ENCODE measurements at places on chromosomes 4 and X.

DNA sequence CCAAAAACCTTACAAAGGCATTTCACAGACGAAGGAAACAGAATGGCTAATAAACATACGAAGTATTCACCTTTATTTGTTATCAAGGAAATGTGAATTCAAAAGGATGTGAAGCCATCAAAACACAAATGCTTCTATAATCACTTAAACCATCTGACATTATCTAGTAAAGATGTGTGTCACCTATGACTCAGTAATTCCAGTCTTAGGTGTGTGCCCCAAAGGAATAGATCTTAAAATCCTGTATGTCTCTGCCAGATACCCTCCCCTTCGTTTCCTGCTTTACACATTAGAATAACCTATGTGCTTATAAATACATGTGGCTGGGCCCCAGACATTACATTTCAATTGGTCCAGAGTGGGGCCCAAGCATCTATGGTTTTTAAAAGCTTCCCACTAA lies 41.8 kb upstream of the CEP135 start:
- no peak for DNase-seq

DNA sequence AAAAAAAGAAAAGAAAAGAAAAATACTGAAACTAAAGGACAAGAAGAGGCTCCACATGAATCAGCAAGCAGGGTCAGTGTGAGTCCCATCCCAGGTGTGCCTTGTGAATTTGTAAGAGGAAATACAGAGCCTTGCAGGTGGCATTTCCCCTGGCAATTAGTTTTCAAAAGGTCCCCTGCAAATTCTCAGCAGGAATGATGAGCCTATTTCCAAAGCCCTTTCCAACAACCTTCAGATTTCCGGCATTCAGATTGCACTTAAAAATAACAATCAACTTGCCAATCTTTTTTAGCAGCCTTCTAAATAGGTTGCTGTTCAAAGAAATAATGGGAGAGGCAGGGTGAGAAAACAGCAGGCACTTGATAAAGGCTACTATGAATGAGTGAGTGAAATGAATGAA lies 66.4 kb upstream of the OR13H1 start:
- DNase-seq = no peak

DNA sequence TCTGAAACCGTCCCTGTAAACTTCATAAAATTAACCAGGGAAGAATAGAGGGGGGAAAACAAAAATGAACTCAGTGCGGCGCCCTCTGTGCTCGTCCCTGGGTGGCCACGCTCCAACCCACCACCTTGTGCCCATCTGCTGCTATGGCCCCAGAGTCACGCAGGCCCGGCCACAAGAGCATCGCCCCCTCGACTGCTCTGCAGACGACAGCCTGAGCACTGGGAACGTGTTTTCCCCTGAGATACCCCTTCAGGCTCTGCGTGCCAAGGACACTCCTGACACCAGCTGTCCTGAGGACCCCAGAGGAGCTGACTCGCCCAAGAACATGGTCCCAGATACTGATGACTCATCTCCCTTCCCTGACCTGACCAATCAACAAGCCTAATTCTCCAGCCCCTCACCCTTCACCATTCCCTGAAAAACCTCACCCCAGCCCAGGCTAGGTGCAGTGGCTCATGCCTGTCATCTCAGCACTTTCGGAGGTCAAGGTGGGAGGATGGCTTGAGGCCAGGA lies 64.1 kb upstream of the GPR78 start:
- no peak for DNase-seq

DNA sequence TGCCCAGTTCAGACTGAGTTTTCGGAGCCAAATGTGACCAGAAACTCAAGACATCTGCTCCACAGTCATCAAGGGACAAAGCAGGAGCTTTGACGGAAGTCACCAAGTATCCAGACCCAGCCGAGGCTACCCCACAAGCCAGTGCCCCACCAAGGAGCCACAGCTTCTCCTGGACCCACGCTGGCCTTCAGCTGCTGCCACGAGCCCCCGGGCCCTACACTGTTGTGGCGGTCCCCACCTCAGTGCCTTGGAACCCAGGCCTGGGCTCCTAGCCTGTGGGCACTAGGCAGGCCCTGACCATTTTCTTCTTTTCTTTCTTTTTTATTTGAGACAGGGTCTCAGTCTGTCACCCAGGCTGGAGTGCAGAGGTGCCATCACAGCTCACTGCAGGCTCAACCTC lies 82.1 kb upstream of the NKX1-1 start:
- DNase-seq = no peak

GRCh38 chr4:87717276-87718031 lies 67.4 kb downstream of the DMP1 start:
- DNase-seq = no peak

DNA sequence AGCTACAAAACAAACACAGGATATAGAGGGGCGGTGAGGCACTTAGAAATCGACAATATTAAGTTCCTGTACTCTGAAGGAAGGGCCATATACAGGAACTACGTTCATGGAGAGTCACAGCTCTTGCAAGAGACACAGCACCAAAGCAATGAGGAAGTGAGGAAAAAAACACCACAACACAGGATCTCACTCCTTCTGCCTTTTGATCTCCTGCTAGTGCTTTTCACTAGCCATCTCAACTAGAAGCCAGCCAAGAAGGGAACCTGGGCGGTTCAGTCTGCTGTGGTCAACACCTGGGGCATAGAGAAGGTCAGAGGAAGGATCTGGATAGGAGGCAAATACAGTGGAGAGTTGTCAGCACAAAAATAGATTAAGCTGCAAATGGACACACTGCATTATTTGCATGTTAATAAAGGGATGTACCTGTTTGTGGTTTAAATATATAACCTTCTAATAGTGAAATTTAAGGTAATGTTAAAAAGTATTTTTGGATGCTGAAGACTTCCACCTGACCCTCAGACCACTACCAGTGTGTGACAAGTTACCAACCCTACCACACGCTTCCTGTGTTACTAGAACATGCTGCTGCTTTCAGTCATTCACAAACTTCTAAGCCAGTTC lies 104.6 kb downstream of the DTHD1 start:
- peak; percentile 5 for DNase-seq

GRCh38 chr4:101667348-101667747 lies 123.2 kb upstream of the BANK1 start:
- no peak for DNase-seq

DNA sequence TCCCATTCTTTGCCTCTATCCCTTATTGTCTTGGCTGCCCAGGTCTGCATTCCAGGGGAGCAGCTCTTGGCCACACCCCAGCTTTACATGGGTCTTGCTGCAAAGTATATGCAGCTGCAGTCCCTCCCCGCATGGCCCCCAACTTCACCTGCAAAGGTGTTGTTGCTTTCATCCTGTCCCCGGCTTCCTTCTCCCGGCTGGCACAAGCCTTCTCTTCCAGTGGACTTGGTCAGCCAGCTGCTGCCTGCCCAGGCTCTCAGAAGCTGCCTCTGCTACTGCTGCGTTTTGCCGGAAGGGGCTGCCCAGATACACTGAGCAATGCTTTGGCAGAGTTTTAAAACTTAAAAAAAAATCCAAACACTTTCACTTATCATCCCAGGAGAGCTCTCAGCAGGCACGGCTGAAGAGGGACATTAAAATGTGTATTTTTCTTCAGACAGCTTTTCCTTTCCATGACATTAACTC lies 121.2 kb upstream of the PDLIM3 start:
- no peak for DNase-seq

- DNase-seq = no peak
These were observed 94.3 kb upstream of the LEF1 start for GRCh38 chr4:108263057-108263456.

DNA sequence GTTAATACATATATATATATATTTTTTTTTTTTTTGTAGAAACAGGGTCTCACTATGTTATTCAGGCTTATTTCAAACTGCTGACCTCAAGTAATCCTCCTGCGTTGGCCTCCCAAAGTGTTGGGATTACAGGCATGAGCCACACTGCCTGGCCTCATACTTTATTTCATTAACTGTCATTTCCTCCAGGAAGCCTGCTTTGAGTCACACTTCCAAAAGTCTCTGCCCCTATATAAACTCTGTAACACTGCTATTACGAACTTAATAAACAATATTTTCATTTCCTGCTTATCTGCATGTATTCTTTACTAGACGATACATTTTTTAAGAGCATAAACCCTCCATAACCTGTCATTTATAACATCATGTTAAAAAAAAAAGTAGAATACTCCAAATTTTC lies 167.2 kb downstream of the WDFY3 start:
- no peak for DNase-seq

GRCh38 chr4:123323998-123324397 lies 72.6 kb upstream of the SPRY1 start:
- no peak for DNase-seq

- DNase-seq = no peak
These were observed 67.5 kb downstream of the CAMK2D start for GRCh38 chr4:113694008-113694407.

GRCh38 chr4:119139822-119140252 lies 4.2 kb downstream of the MYOZ2 start:
- no peak for DNase-seq

- DNase-seq = no peak
These were observed 584.8 kb downstream of the PPARGC1A start for GRCh38 chr4:23305026-23305425.

DNA sequence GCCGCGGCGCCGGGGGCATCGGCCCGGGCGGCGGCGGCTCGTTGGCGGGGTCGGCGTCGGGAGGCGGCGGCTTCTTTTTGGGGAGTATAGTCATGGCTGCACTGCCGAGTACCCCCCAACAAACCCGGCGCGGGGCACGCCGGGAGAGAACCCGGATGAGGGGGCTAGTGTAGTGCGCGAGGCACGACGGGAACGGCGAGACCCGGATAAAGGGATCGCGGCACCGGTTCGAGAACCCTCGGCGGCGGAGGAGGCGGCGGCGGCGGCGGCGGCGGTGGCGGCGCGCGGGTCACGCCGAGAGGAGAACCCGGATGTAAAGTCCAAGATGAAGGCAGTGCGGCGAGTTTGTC lies at the start of gene OTUD5:
Gene OTUD5 (minus strand): TSS at position 131 of the 350 bp plus-strand sequence. CDS start 37 bp downstream, at position 94.
- DNase-seq = peak; percentile 61

DNA sequence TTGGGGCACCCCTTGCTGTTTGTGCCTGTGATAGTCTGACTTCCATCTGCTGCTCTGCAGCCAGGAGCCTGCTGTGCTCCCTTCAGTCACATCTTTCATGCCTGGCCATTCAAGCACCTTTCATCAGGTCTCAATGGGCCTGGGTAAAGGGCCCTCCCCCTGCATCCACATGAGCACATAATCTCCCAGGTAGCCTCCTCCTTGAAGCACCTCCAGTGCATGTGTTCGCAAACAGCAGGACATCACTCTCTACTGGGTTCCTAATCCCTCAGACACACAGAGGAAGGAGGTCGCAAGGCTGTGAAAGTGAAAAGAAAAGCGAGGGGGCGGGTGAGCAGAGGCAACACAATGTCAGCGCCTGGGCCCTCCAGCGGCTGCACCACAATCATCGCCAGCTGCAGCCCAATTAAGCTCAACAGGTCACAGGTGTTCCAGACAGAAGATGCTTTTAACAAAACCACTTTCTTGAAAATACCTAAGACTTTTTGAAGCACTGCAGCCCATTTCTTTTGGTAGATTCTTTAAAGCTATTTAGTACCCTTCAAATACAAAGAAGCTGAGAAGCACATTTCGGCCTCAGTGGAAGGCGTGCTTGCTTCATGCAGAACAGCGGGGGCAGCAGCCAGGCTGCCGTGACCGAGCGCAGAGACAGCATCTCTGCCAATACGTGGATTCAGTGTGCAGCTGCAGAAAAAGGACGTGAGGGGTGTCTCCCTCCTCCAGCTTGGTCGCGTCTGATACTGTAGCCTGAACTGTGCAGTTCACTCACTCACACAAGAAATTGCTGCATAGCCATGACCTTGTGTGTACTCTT lies 92.2 kb upstream of the SPRY1 start:
- DNase-seq = no peak

- no peak for DNase-seq
These were observed 2214.5 kb upstream of the TENM3 start for GRCh38 chr4:180028682-180029081.

- DNase-seq = no peak
These were observed 10.4 kb downstream of the SLC10A7 start for GRCh38 chr4:146511381-146511780.

- DNase-seq = no peak
These were observed 48.6 kb upstream of the GYPA start for GRCh38 chr4:144189121-144189520.

DNA sequence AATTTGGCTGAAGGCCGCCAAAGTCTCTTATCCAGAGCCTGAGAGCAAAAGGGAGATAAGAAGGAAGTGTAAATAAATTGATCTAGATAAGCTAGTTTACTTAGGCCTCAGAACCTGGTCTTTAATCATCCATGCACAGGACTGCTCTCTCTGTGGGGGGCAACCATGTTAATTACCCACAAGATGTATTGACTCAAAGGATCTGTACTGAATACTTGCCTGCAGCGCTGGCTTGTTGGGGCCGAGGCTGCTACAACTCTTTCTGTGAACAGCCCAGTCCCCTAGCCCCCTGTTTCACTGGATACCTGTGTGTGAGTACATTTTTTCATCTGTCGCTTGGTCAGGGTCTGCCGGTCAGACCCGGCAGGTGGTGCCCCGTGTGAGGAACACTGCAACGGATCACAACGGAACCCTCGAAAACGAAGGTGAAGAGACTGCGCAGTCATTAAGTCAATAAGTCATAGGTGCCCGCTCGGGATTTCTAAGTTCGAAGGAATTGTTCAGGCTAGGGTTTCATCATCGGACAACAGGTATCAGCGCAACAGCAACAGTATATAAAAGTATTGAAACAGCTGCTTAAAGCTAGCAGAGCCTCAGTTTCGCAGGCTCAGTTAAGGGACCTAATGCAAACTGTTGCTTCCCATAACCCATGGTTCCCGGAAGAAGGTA lies 8.3 kb downstream of the MAGEA11 start:
- no peak for DNase-seq

DNA sequence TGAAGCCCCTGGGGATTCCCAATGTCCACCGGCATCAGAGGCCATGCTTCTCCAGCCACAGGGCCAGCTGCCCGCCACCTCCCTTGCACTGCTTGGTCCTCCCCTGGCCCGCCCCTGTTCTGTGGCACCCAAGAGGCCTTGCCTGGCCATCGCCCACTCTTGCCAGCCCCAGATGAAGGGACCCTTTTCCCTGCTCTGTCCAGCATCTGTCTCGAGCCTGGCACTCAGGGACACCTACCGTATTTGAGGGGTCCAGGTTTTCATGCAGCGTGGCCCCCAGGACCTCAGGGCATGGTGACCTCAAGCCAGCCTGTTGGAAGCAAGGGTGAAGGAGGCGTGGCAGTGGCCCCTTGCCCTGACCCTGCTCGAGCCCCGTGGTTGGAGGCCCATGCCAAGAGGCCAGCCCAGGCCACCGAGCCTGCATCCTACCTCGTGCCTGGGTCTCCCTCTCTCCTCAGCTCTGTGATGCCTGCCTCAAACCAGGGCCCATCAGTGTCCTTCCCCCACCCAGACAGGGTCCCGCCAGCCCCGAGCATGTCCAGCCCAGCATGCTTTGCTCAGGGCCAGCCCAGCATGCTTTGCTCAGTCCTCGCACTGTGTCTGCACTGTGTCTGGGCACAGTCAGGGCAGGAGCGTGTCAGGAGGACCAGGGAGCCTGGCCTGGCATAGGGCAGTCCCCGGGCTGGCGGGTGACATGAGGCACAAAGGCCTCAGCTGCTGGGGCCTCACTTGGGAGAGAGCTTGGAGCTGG lies 14.3 kb upstream of the FGFR3 start:
- no peak for DNase-seq

DNA sequence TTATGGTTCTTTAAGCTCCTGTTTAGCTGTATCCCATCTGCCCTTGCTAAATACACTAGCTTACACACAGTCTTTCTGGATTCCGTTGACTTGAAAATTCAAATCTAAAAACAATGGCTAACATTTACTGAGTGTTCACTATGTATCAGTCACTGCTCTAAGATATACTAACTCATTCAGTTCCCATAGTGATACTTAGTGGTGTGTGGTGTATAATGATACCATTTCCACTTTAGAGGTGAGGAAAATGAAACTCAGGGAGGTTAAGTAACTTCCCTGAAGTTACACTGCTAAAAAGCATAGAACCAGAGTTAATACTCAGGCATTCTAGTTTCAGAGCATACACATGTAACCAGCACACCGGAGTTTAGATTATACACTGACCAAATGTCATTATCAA lies 762.0 kb downstream of the GRID2 start:
- DNase-seq = no peak

All from stimulated activated CD8-positive, alpha-beta memory T cell treated with anti-CD3 and anti-CD28 coated beads, Interleukin-2, amount 100 ng/mL, for 1 hour (primary cell).